ENCODE measurements at places on chromosomes 3 and 15. TPM values are rescaled to one million over a fixed set of nuclear protein-coding genes. Genes with fewer than 3 reads are reported as not detected.

- no peak for DNase-seq
Observed at GRCh38 chr3:128214056-128214455, 60.8 kb downstream of the EEFSEC start.

DNA sequence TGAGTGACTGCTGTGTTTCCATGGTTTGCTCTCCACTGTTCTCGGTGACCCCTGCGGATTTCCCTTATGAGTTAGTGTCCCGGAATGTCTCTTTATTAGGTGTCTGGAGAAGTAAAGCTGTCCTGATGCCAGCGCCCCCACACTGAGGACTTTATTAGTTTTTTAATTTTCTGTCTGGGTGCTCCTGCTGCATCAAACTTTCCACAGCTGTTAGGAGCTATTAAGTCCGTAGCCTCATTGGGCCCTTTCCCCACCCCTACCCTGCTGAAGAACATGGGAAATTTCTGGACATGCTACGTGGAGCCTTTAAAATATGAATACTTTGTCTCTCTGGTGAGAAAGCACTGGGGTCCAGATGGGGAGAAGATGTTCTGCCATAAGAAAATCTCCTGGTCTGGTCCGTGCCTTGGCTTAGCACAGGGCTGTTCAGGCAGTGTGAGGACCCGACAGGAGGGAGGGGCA is 161.7 kb upstream of the HES1 start:
- no peak for DNase-seq

Gene GHSR
- not detected for total RNA-seq

DNA sequence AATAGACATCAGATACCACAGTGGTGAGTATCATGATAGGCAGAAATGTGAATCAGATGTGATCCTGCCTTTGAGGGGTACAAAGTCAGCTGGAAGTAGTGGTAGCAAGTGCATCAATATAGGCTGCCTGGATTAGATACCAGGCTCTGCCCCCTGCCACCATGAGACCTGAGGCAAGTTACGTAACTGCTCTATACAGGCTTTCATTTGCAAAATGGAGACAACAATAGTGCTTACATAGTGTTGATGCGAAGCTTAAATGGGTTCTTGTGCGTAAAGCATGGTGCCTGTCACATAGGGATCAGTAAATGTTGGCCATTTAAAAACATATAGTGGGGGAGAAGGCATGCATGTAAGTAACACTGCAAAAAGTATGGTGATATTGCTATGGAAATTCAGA is 158.0 kb downstream of the RYR3 start:
- no peak for DNase-seq

DNA sequence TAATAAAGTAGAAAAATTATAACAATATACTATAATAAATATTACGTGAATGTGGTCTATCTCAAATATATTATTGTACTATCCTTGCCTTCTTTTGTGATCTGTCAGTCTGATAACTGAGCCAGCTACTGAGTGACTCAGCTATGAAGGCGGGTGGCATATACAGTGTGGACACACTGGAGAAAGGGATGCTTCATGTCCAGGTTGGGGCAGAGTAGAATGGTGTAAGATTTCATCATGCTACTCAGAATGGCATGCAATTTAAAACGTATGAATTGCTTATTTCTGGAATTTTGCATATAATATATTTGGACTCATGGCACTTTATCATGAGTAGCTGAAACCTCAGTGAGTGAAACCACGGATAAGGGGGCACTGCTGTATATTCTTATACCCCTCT is 172.9 kb upstream of the TBC1D5 start:
- no peak for DNase-seq

GRCh38 chr3:113585228-113585627 is 52.9 kb downstream of the SIDT1 start:
- DNase-seq: no peak

- no peak for DNase-seq
Observed at GRCh38 chr3:73470860-73471259, 153.9 kb downstream of the PDZRN3 start.

Measured in sciatic nerve (tissue), 2 donors.